ENCODE measurements at places on chromosomes 11 and 22. TPM values are rescaled to one million over a fixed set of nuclear protein-coding genes. Genes with fewer than 3 reads are reported as not detected.

The KDELR3 gene
- total RNA-seq = not detected

The TBRG1 gene
- 78.6 TPM for total RNA-seq

The CD6 gene
- total RNA-seq = 653 TPM

The GSTT2 gene
- total RNA-seq = not detected

The NOL12 gene
- 45.3 TPM for total RNA-seq

The PRCP gene
- total RNA-seq = 38.0 TPM

The LRRC56 gene
- total RNA-seq = 3.1 TPM

The CCDC157 gene
- total RNA-seq = 3.7 TPM

The APOL4 gene
- total RNA-seq = 0.84 TPM

The MMP8 gene
- not detected for total RNA-seq

The NCAM1 gene
- total RNA-seq = not detected

The GGTLC2 gene
- total RNA-seq = not detected

The DEFB108B gene
- total RNA-seq = not detected
